K562 (cell line): ENCODE measurements at places on chromosomes 2 and 18. TPM values are rescaled to one million over a fixed set of nuclear protein-coding genes. Genes with fewer than 3 reads are reported as not detected.
A peak's percentile ranks its signal among the peaks of the same experiment; 100 is the strongest.

GKN2 gene
- total RNA-seq = not detected in 2 replicates

GRCh38 chr2:166074430-166074829 lies 53.4 kb downstream of the SCN1A start:
- H3K27ac ChIP-seq = no peak overlapping the region
- no peak for DNase-seq
- H3K36me3 ChIP-seq = no peaks in the 10 kb centered on the region
- H3K4me1 ChIP-seq = no peaks in the 10 kb centered on the region
- no peak overlapping the region for H3K4me3 ChIP-seq
- no peaks in the 10 kb centered on the region for H3K27me3 ChIP-seq

SERPINB13 gene
- not detected in 2 replicates for total RNA-seq

DNA sequence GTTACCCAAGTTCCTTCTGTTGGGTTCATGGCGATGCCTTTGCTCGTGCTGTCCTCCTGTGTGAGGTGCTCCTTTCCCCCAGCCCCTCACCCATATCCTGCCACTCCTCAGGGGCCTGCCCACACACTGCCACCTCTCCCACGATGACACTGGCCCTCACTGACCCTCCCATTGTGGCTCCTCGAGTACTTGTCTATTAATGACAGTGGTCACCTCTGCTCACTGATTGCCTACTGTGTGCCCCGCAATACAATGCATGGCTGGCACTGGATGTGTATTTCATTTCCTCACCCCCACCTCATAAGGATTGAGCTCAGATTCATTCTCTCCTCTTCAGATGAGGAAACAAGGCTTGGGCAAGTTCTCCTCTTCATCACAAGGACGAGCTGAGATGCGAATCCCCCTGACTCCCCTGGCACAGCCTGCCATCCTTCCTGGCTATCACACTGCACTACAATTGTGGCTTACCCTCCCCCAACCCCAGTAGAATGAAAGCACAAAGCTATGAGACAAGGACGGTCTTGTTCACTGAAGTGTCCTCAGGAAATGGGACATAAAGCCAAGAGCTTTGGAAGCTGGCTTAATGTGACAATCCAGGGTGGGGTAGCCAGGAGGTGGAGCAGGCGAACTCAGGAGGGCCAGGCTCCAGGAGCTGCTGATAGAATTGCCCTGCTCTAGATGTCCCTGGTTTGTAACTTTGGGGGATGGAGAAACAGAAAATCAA lies 93.9 kb upstream of the RAB12 start:
- H3K36me3 ChIP-seq = no peaks in the 10 kb centered on the region
- no peak for DNase-seq
- no peak overlapping the region for H3K4me3 ChIP-seq
- H3K27ac ChIP-seq = no peak overlapping the region
- no peaks in the 10 kb centered on the region for H3K4me1 ChIP-seq
- peaks cover 16% of the 10 kb centered on the region; the same call in 1 of the 3 replicates for H3K27me3 ChIP-seq

DNA sequence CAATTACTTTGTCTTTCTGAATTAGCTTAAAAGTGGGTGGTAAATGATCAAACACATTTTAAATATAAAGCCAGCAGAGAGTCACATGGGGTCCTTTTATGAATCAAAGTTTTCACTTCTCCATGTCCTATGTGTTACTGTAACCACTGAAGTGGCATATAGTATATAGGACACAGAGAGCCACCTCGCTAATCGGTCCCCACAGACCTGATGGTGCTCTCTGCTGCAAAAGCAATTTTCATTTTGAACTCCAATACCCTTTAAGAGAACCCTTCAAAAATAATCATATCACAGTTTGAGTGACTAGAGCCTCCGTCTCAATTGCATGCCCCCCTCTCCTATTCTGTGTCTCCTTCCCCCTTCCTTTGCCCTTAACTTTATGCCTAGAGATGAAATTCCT lies 272.8 kb downstream of the ERBB4 start:
- no peaks in the 10 kb centered on the region for H3K36me3 ChIP-seq
- H3K4me3 ChIP-seq = no peak overlapping the region
- H3K27ac ChIP-seq = no peak overlapping the region
- no peaks in the 10 kb centered on the region for H3K27me3 ChIP-seq
- no peak for DNase-seq

- H3K36me3 ChIP-seq = peaks cover 20% of the 10 kb centered on the region; the same call in 2 of the 3 replicates
- no peaks in the 10 kb centered on the region for H3K27me3 ChIP-seq
- H3K27ac ChIP-seq = no peak overlapping the region
These were observed 53.3 kb downstream of the ZNF236 start for GRCh38 chr18:76875390-76876325.

- DNase-seq = peak; percentile 72
- H3K36me3 ChIP-seq = peaks cover 10% of the 10 kb centered on the region; the same call in 1 of the 3 replicates
- no peak overlapping the region for H3K27ac ChIP-seq
- H3K4me1 ChIP-seq = peaks cover 3% of the 10 kb centered on the region; the same call in 2 of the 3 replicates
- no peaks in the 10 kb centered on the region for H3K27me3 ChIP-seq
These were observed 323.2 kb downstream of the PLCL1 start for GRCh38 chr2:198127627-198128026.

DGUOK gene
- total RNA-seq = 91.7 and 92.5 TPM in 2 replicates

MOCOS gene
- total RNA-seq = 12.4 TPM in 2 replicates

DNA sequence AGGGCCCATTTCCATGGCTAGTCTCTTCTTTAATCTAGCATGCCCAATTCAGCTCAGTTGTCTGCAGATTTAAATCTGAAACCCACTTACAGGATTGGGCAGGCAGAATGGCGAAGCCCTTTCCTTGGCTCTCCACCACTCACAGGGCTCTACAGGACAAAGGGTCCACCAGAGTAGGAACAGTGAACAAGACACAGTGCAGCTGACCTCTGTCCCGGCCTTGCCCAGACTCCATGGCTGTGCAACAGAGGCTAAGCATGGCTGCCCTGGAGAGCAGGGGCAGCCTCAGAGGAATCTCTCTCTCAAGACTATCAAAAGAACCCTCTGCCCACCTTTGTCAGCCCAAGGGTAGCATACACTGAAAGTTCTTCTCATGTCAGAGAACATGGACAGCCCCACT lies 9.7 kb upstream of the ATP6V1B1 start:
- no peaks in the 10 kb centered on the region for H3K4me1 ChIP-seq
- no peak overlapping the region for H3K4me3 ChIP-seq
- H3K27me3 ChIP-seq = peaks cover 14% of the 10 kb centered on the region; the same call in 1 of the 3 replicates
- no peak for DNase-seq
- no peaks in the 10 kb centered on the region for H3K36me3 ChIP-seq
- H3K27ac ChIP-seq = no peak overlapping the region

FAM110C gene
- 0.04 TPM in 1 of 2 replicates, not detected in the other for total RNA-seq

GRCh38 chr2:171837736-171838135 lies 56.3 kb downstream of the SLC25A12 start:
- H3K4me1 ChIP-seq = no peaks in the 10 kb centered on the region
- no peak overlapping the region for H3K4me3 ChIP-seq
- peaks cover 47% of the 10 kb centered on the region for H3K36me3 ChIP-seq
- no peak for DNase-seq

- H3K27ac ChIP-seq = no peak overlapping the region
- no peak for DNase-seq
- H3K4me1 ChIP-seq = no peaks in the 10 kb centered on the region
- no peak overlapping the region for H3K4me3 ChIP-seq
- no peaks in the 10 kb centered on the region for H3K36me3 ChIP-seq
These were observed 134.9 kb downstream of the NDUFA10 start for GRCh38 chr2:239890206-239890746.

DNA sequence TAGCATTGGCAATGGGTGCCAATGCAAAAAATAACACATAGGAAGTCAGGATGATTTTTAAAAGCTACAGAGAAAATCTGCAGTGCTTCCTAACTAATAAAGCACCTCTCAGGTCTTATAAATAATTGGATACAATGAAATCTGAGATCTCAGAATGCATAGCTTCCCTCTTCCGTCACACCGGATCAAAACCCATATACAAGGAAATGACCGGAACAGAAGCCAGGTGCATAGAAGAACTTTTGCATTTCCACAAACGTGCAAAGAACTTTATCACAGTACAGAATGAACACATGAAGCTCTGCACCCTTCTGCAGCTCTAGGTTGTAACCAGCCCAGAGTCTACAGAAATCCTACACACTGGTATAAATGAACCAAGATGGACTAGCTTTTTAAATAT lies 145.4 kb downstream of the TCF4 start:
- no peak overlapping the region for H3K27ac ChIP-seq
- H3K4me1 ChIP-seq = no peaks in the 10 kb centered on the region; the same call in 1 of the 2 replicates
- no peaks in the 10 kb centered on the region for H3K36me3 ChIP-seq

GRCh38 chr2:37798315-37799005 lies 126.6 kb upstream of the RMDN2 start:
- no peaks in the 10 kb centered on the region for H3K4me1 ChIP-seq
- H3K27ac ChIP-seq = no peak overlapping the region
- no peaks in the 10 kb centered on the region for H3K36me3 ChIP-seq

DNA sequence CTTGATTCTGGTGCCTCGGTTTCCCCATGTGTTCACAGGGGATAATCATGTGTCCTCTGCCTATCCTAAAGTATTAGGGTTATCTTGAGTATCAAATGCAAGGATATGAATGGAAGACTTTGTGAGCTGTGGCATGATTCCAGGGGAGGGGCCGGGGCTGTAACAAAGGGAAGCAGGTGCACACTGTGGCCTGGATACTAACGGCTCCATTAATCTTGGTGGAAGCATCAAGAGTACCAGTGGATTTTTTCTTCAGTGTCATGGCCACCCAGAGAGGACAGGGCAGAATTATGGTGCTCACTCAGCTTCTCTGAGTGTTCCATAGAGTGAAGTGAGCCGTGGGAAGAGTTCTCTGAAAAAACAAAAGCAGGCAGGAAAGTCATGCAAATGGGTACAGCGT lies 320.1 kb downstream of the ALK start:
- H3K27ac ChIP-seq = no peak overlapping the region
- no peak overlapping the region for H3K4me3 ChIP-seq
- no peaks in the 10 kb centered on the region for H3K27me3 ChIP-seq
- no peaks in the 10 kb centered on the region for H3K36me3 ChIP-seq
- no peaks in the 10 kb centered on the region for H3K4me1 ChIP-seq
- DNase-seq = no peak

- H3K27ac ChIP-seq = no peak overlapping the region
- no peaks in the 10 kb centered on the region for H3K36me3 ChIP-seq
- no peak overlapping the region for H3K4me3 ChIP-seq
- H3K27me3 ChIP-seq = no peaks in the 10 kb centered on the region
- H3K4me1 ChIP-seq = no peaks in the 10 kb centered on the region
These were observed 61.0 kb upstream of the DTNA start for GRCh38 chr18:34649080-34649479.

UGT1A10 gene
- total RNA-seq = not detected in 2 replicates

GRCh38 chr18:53698907-53699306 lies 525.6 kb downstream of the MBD2 start:
- H3K4me3 ChIP-seq = no peak overlapping the region
- H3K27me3 ChIP-seq = no peaks in the 10 kb centered on the region
- no peaks in the 10 kb centered on the region for H3K36me3 ChIP-seq

GRCh38 chr2:123040506-123040905 lies 984.6 kb upstream of the CNTNAP5 start:
- H3K4me1 ChIP-seq = no peaks in the 10 kb centered on the region
- H3K27ac ChIP-seq = no peak overlapping the region
- H3K36me3 ChIP-seq = no peaks in the 10 kb centered on the region
- H3K4me3 ChIP-seq = no peak overlapping the region
- no peak for DNase-seq
- no peaks in the 10 kb centered on the region for H3K27me3 ChIP-seq

- H3K4me3 ChIP-seq = no peak overlapping the region
- H3K27ac ChIP-seq = no peak overlapping the region
- no peak for DNase-seq
- no peaks in the 10 kb centered on the region for H3K4me1 ChIP-seq
- no peaks in the 10 kb centered on the region for H3K27me3 ChIP-seq
- no peaks in the 10 kb centered on the region for H3K36me3 ChIP-seq
These were observed 6.4 kb upstream of the DARS1 start for GRCh38 chr2:135991861-135992260.

GRCh38 chr2:157376041-157376440 lies 50.4 kb upstream of the ERMN start:
- H3K4me3 ChIP-seq = no peak overlapping the region
- H3K27me3 ChIP-seq = no peaks in the 10 kb centered on the region
- no peaks in the 10 kb centered on the region for H3K4me1 ChIP-seq
- no peaks in the 10 kb centered on the region for H3K36me3 ChIP-seq

WDR75 gene
- 54.2 and 59.1 TPM in 2 replicates for total RNA-seq

GRCh38 chr2:51812138-51812866 lies 780.4 kb upstream of the NRXN1 start:
- no peak for DNase-seq
- H3K4me3 ChIP-seq = no peak overlapping the region
- no peaks in the 10 kb centered on the region for H3K4me1 ChIP-seq
- H3K27ac ChIP-seq = no peak overlapping the region
- no peaks in the 10 kb centered on the region for H3K27me3 ChIP-seq
- H3K36me3 ChIP-seq = no peaks in the 10 kb centered on the region

ACADL gene
- total RNA-seq = 0.07 TPM in 1 of 2 replicates, not detected in the other

TEKT4 gene
- total RNA-seq = 0.51 and 0.58 TPM in 2 replicates

GRCh38 chr2:159046966-159047365 lies 78.5 kb downstream of the TANC1 start:
- no peak overlapping the region for H3K4me3 ChIP-seq
- no peak for DNase-seq
- H3K27me3 ChIP-seq = peaks cover 40% of the 10 kb centered on the region
- no peaks in the 10 kb centered on the region for H3K36me3 ChIP-seq

GRCh38 chr2:7792031-7792651 lies 874.9 kb downstream of the RNF144A start:
- no peak for DNase-seq
- H3K27me3 ChIP-seq = no peaks in the 10 kb centered on the region
- no peaks in the 10 kb centered on the region for H3K36me3 ChIP-seq
- H3K4me1 ChIP-seq = no peaks in the 10 kb centered on the region
- H3K27ac ChIP-seq = no peak overlapping the region
- H3K4me3 ChIP-seq = no peak overlapping the region

RETREG2 gene
- total RNA-seq = 32.1 TPM in 2 replicates

- H3K36me3 ChIP-seq = peaks cover 40% of the 10 kb centered on the region
- H3K4me1 ChIP-seq = peaks cover 30% of the 10 kb centered on the region
- H3K27ac ChIP-seq = peak overlapping the region; percentile 88
These were observed 15.9 kb downstream of the C2orf74 start for GRCh38 chr2:61177727-61178549.

- H3K27me3 ChIP-seq = no peaks in the 10 kb centered on the region
- H3K4me1 ChIP-seq = no peaks in the 10 kb centered on the region
- no peak overlapping the region for H3K4me3 ChIP-seq
- DNase-seq = no peak
These were observed 1127.0 kb upstream of the CRIM1 start for GRCh38 chr2:35228584-35228983.

- no peaks in the 10 kb centered on the region for H3K4me1 ChIP-seq
- H3K4me3 ChIP-seq = no peak overlapping the region
- 0 out of 3 replicates have a peak, but pooled peaks cover 2% of the 10 kb centered on the region for H3K27me3 ChIP-seq
These were observed 44.6 kb downstream of the INHBB start for GRCh38 chr2:120390381-120391055.
